ENCODE measurements at places on chromosomes 4 and X.

DNA sequence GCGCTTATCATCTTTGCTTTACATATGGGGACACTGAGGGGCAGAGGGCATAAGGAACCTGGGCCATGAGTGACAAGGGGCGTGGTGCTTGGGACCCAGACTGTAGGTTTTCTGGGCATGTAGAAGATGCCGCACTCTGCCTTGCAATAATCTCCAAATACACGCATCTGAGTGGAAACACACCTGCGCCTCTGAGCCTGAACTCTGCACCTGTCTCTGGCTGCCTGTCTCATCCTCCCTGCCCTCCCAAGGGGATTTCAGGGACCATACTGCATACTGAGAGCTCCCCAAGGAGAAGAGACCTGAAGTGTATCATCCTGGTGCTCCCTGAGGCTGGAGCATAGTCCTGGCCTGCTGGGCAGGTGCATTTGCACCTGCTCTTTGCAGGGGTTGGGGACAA is 34.7 kb upstream of the ASMTL start:
- no peak for DNase-seq

DNA sequence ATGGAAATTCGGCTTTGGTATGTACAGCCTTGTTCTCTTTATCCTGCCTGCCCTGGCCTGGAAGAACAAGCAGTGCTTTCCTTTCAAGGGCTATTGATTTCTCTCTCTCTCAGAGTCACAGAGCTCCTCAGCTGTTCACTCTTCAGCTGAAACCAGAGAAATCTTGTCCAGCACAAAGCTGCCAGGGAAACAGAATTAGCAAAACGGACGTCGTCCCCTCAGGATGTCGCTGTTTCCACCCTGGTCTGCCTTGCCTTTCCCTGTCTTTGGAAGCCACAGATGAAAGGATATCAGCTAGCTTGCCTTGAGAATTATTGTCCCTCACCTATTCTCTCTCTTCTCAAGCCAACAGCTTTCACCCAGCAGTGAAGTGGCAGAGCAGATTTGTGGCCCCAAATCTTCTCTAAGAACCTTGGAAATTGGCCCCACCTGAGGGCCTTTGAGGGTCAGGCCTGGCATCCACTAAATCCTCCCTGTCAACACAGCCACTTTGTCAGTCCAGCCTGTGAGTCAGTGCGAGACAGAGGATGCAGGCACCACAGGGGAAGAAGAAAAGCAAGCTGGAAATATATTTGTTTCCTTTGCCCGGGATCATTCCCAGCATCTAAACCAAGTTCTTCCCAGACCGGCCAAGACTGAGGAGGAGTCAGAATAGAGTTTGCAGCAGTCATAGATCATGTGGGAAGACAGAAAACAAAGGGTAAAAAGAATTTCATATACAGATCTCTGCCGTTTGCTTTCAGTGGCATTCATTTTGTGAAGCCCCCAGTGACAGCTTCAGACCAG is 63.8 kb upstream of the MTM1 start:
- no peak for DNase-seq

DNA sequence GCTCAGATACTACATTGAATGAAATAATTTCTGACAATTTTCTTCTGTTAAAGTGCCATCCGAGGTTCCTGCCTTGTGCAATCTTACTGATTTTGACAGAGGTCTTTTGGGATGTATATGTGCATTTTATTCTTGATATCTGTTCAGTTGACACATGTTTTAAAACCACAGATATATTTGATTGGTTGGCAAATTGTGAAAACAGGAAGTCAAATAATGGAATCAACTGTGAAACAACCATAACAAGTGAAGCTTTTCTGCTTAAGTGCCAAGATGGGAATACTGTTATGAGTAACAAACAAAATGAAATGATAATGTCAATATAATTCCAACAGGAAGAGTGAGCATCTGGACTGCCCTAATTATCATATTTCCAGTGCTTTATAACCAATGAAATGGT is 84.9 kb upstream of the TET2 start:
- DNase-seq, result no peak

GRCh38 chr4:186840222-186840701 is 116.6 kb upstream of the FAT1 start:
- no peak for DNase-seq

- DNase-seq, result no peak
These were observed 411.9 kb downstream of the TRIML1 start for GRCh38 chr4:188551156-188551555.

DNA sequence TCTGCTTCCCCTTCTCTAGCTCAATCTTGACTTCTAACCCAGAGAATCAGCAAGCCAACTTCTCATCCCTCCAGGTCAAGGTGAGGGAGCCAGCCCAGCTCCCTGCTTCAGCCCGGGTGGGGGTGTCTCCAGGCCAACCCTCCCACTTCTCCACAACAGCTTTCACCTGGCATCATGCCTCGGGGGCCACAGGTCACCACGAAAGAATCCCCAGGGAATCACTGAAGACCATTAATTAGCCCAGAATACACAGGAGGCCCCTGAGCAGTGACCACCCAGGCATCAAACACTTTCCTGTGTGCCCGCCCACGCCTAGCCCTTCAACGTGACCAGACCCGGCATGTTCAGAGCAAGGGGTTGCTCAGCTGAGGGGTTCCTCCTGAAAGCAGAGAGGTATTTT is 646.7 kb downstream of the BCOR start:
- DNase-seq, result no peak

GRCh38 chr4:37715889-37716402 is 29.8 kb upstream of the RELL1 start:
- no peak for DNase-seq

GRCh38 chr4:182897601-182898478 is 19.3 kb downstream of the DCTD start:
- no peak for DNase-seq

- no peak for DNase-seq
These were observed 10.4 kb downstream of the HAUS7 start for GRCh38 chrX:153459986-153460385.

GRCh38 chr4:114791976-114792375 is 193.4 kb downstream of the UGT8 start:
- DNase-seq, result no peak

GRCh38 chr4:13378973-13379759 is 105.0 kb downstream of the RAB28 start:
- DNase-seq, result no peak

DNA sequence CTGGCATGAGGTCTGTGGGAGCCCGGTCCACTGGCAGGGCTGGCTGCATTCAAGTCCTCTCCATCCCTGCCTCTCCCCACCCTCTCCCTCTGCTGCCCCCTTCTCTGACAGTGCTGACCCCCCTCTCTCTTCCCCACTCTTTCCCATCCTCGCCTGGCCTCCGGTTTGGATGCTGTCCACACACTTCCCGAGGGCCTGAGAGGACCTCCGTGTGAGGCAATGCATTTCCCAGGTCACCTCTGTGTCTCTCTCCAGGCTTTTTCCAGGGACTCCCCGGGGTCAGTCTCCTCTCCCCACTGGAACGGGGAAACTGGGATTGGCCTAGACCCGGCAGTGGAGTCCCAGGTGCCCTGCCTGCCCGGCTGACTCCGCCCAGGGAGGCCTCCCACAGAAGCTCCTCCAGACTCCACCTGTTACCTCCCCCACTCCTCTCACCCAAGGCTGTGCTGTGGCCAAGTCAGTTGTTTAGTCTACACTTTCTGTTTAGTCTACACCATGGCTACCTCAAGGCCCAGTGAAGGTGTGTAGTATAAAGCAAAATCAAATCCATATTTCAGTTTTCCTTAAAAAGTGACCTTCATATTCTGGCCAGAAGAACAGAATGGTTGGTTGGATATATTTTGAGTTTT is 146.8 kb downstream of the PTTG2 start:
- no peak for DNase-seq

DNA sequence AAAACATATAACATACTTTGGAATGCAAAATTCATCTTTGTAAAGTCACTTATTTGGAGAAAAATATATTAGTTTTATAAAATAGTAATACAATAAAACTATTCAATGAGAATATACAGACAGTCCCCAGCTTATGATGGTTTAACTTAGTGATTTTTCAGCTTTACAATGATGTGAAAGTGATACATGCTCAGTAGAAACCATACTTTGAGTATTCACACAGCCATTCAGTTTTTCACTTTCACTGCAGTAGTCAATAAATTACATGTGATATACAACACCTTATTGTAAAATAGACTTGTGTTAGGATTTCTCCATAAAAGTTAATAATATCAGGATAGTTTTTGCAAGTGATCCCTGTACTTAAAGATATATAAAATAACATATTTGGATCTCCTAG is 436.0 kb downstream of the CENPC start:
- DNase-seq, result no peak

- DNase-seq, result no peak
These were observed 92.0 kb upstream of the PTPN13 start for GRCh38 chr4:86502081-86502480.

DNA sequence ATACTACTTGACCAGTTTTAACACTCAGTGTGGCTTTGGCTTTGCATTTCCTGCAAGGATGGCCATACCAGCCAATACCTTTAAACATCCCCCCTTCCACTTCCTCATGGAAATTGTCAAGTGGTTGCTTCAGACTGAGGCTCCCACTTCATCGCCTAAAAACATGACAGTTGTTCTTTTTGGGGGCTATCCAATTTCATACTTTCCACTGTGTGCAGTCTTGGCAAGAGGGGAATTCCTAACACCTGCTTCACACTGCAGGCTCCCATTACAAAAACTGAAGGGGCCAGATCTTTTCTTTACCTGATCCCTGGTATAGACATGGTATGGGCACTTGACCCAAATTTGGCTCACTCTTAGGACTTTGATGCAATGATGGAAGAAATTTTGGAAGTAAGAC is 28.5 kb upstream of the TSR2 start:
- DNase-seq, result no peak

- no peak for DNase-seq
These were observed 166.4 kb upstream of the AFF2 start for GRCh38 chrX:148333989-148334388.

GRCh38 chrX:115966920-115967319 is 203.6 kb upstream of the AGTR2 start:
- DNase-seq, result no peak

DNA sequence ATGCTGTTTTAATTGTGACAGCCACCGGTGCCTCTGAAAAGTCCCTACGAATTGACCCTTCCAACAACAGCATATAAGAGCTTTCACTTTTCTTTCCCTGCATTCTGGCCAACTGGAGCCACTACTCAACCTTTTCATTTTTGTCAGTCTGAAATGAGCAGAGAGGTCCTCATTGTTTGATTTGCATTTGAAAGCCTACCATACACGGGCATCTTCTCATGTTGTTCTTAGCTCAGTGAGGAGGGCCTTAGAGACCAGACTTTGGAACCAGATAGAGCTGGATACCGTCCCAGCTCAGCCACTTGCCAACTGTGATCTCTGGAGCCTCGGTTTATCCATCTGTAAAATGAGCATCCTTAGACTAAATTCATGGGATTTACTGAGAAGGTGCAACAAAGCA is 16.9 kb upstream of the TMSB4X start:
- DNase-seq, result no peak

All from stimulated activated CD4-positive, alpha-beta T cell treated with anti-CD3 and anti-CD28 coated beads, Interleukin-1b, Interleukin-23, amount 100 ng/mL, for 24 hours (primary cell).